Panc1 (cell line): ENCODE measurements at places on chromosomes 13 and 19. TPM values are rescaled to one million over a fixed set of nuclear protein-coding genes. Genes with fewer than 3 reads are reported as not detected.

CSNK1G2 gene
- 65.8 TPM for total RNA-seq

PLIN5 gene
- total RNA-seq = 0.64 TPM

HOOK2 gene
- total RNA-seq = 14.3 TPM

KLK5 gene
- total RNA-seq = not detected

GRCh38 chr13:79297128-79297527 lies 108.9 kb downstream of the RBM26 start:
- DNase-seq = no peak

DNA sequence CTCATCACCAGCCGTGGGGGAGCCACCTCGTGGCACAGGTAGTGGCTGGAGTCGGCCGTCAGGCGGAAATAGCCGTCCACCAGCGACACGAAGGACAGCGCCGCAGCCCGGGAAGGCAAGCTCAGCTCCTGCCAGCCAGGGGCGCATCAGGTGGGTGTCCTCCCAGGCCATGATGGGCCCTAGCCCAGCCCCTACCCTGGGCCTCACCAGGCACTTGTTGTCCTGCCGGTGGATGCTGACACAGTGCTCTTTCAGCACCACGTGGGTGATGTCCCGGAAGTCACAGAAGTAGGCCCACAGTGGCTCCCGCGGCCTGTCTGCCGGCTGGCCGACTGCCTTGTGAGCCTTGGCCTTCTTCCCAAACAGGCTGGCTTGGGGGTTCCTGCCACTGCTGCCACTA lies 15.7 kb downstream of the TYK2 start:
- DNase-seq = no peak

DNA sequence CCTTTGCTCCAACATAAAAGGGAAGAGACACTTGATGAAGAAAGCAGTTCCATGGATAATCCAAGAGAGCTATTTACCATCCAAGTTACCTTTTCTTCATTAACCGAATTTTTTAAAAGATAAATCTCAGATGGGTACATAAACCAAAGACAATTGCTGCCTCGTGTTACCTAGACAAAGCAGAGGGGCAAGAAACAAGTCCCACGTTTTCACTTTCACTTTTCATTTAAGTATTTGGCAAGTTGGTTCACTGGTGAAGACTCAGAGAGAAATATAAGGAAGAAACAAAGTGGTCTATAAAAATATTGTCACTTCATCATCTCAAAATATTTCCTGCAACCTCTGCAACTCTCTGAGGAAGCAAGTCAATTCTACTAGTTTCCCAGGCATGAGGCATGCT lies 446.1 kb downstream of the FGF14 start:
- DNase-seq = no peak

GRCh38 chr13:37149380-37149779 lies 43.9 kb upstream of the CSNK1A1L start:
- no peak for DNase-seq

DNA sequence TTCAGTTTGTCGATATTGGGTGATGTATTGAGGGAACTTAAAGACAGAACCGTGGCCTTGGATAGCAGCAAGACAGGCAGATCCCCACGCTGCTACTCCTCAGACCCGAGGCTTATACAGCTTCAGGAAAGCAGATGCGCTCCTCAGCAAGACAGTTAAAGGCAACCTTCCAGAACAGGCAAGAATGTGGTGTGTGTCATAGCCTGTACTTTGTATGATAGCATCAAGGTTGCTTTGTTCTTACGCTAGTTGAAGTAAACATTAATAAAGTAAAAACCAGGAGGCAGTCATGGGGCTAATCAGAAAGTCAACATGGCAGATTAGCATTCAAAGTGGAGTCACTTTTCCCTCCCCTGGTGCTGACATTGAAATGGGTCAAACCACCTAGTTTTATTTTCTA lies 473.2 kb downstream of the DCT start:
- no peak for DNase-seq
